ENCODE measurements at places on chromosomes 5 and 9.

DNA sequence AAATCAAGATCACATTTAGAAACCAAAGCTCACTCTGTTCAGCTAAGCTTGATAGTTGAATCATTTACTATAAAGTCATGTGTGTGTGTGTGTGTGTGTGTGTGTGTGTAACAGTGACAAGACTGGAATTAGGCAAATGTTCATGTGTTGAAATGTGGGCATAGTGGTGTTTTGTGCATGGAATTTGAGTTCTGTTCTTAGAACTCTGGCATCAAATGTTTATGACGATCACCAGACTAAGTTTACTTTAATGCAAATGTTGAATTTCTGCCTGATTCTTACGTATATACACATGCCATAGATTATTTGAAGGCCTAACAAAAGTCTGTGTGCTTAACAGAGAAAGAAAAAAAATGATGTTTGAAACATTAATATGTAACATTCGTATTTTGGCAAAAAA is 72.8 kb upstream of the COL5A1 start:
- DNase-seq: no peak

- no peak for DNase-seq
These were observed 462.7 kb upstream of the CD180 start for GRCh38 chr5:67659288-67659687.

- DNase-seq: no peak
These were observed 456.9 kb downstream of the RASEF start for GRCh38 chr9:82606071-82606470.

DNA sequence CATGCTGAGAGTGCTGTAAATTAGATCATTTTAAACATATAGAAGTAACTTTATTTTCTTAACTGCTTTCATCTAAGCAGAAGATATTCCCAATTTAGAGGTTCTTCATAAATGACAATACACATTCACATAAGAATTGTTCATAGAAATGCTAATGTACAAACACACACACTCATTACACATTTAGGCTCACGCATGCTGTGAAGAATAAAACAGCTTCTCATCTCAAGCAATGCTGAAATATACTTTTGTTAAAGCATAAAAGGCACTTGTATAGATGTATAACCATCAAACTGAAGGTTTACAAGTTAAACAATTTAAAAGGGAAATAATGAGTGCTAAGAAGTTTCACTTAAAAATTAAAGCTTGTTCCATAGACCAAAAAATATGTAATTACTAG is 18.1 kb upstream of the FTMT start:
- DNase-seq: no peak

DNA sequence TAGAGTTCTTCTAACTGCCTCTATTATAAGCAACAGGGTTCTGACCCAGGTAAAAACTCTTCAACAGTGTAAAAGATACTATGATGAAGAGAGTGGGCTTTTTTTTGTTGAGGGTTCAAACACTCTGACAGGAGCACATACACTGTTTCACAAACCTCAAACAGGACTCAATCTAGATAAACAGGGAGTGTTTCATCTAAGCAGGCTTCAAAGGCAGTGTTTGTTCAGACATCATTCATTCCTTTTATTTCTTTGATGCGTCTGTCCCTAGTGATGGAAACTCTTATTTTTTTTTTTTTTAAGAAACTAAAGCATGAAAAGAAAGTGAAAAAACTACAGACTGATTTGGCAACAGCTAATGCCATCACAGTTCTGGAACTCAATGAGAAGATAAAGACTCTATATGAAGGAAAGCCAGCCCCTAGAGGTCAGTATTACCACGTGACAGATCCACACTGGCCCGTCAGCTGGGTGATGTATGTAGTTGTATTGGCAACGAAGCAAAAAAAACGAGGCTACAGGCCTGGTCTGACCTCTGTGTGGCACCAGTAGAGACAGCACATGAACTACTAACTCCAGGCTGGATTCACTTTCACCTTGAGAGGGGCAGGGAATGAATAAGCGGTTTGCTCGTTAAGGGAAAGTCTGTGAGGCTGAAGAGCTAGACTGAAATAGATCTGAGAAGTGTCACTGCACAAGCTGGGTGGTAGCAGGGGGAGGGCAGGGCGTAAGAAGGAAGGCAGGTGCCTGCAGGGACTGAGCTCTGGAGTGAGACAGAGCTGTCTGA is 172.2 kb downstream of the CCDC192 start:
- no peak for DNase-seq
